HCEC 1CT (cell line): ENCODE measurements at places on chromosomes 2 and 18.

DNA sequence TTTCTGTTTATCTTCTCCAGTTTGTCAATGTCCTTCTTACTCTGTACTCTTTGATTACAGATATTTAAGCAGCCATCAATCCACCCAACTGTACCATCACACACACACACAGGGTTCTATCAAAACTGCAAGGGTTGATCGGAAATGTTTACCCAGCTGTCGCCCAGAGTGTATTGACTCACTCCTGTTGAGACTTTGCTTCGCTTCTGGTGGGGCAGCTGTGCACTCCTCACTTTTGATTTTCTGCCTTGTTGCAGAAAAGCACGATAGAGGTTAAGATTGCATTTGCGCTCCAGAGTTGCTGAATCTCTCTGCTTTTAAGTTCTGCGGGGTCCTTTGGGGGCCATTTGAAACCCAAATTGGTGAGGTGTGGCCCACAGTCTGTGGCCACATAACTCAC is 216.2 kb downstream of the SETBP1 start:
- DNase-seq: no peak

- DNase-seq: no peak
Observed at GRCh38 chr2:170141865-170142264, 36.1 kb upstream of the MYO3B start.

GRCh38 chr2:195168369-195168768 is 488.7 kb upstream of the SLC39A10 start:
- DNase-seq: no peak

DNA sequence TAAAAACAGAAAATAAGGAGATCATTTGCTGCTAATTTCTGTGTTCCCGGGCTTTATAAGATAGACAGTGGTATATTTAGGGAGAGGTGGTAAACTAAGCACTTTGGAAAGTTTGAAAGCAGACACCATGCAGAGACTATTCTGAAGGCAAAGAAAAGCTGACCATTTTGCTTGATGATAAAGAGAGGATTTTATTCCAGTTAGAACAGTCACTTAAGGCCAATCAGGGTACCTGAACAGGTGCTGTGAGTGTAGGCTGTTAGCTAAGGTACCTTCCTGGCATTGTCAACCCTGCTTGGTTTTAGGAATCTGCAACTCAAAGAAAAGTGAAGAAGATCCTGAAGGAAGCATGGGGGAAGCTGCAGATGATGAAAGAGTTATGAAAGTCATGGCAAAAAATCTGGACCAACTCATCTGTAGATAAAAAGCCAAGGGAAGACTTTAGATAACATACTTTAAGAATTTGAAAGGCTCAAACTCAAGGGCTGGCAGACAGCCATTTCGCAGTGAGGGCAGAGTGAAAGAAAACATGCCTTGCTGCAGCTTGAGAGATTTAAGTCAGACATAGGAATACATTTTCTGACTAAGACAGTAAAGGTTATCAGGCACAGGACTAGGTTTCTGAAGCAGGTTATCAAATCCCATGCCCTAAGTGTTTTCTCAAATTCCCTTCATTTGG is 80.1 kb upstream of the ARL5A start:
- DNase-seq: no peak

DNA sequence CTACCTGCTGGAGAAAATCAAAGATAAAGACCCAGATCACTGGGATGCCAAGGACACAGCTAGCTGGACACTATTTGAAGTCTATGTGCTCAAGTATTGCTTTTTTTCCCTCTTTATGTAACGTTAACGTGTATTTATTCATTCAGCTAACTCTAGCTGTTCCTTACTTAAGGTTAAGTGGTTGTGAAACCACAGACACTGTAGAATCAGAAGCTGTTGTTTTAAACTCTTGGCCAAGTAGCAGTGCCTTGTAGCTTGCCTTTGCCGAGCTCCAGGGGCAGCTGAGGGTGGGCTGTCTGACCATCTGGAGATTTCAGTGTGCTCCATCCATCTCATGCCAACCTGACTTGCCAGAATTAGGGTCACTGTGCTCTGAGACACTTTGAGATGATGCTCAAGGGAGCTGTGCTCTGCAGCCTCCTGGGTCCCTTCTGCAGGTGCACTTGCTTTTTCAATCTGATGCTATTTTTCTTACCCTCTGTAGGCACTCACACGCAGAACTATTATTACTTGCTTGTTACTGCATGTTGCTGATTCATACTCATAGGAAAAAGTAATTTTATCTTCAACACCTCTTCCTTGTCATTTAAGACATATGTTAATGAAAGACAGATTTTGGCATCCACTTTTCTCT is 116.2 kb downstream of the METTL8 start:
- DNase-seq: no peak
